ENCODE measurements at places on chromosomes 6 and 20.

DNA sequence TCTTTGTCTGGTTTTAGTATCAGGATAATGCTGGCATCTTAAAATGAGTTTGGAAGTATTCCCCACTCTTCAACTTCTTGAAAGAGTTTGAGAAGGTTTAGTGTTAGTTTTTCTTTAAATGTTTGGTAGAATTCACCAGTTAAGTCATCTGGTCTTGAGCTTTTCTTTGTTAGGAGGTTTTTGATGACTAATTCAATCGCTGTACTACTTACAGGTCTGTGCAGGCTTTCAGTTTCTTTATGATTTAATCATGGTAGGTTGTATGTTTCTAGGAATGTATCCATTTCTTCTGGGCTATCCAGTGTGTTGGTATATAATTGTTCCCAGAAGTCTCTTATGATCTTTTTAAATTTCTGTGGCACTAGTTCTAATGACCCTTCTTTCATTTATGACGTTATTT, 215.5 kb downstream of the LRFN2 start:
- no peak for DNase-seq

DNA sequence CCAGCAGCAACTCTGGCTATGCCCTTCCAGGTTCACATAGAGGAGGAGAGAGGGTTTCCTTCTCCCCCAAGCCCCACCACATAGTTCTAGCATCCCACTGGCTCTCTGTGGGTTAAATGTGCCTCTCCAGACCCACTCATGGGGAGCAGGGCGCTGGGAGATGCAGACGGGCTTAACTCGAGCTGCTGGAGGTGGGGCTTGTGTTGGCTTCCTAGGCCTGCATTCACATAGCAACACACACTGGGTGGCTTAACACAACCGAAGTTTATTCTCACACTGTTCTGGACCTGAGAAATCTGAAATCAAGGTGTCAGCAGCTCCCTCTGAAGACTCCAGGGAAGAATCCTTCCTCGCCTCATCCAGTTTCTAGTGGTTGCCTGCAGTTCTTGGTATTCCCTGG, 33.6 kb downstream of the SLC2A10 start:
- no peak for DNase-seq

- DNase-seq = no peak
These were observed 671 bp downstream of the TAPBP start for GRCh38 chr6:33313105-33313708.

DNA sequence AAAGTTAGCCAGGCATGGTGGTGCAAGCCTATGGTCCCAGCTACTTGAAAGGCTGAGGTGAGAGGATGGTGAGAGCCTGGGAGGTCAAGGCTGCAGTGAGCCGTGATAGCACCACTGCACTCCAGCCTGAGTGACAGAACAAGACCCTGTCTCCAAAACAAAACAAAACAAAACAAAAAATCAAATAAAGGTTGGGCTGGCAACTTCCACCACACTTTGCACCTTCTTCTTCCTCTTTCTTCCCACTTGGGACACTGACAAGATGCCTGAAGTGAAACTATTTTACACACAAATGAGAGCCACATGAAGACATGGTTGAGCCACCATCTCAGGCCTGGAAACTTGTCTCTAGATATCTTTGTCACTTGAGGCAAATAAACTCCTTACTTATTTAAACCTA, 53.8 kb upstream of the CCDC28A start:
- no peak for DNase-seq

DNA sequence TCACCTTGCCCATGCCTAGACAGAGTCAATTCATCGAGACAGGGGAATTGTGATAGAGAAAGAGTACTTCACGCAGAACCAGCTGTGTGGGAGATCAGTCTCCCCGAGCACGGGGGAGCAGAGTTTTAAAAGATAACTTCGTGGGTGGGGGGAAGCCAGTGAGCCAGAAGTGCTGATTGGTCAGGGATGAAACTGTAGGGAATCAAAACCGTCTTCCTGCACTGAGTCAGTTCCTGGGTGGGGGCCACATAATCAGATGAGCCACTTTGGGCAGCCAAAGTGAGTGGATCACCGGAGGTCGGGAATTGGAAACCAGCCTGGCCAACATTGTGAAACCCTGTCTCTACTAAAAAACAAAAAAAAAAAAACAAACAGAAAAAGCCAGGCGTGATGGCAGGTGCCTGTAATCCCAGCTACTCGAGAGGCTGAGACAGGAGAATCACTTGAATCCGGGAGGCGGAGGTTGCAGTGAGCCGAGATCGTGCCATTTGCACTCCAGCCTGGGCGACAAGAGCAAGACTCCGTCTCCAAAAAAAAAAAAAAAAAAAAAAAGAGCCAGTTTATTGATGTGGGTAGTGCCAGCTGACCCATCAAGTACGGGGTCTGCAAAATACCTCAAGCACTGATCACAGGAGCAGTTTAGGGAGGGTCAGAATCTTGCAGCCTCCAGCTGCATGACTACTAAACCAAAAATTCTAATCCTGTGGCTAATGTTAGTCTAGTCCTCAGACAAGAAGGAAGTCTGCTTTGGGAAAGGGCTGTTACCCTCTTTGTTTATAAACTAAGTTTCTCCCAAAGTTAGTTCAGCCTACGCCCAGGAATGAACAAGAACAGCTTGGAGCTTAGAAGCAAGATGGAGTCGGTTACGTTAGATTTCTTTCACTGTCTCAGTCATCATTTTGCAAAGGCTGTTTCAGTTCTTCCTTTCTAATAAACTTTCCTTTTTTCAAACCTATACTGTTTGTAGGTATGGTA, 3.9 kb upstream of the TRIM39 start:
- DNase-seq = no peak

DNA sequence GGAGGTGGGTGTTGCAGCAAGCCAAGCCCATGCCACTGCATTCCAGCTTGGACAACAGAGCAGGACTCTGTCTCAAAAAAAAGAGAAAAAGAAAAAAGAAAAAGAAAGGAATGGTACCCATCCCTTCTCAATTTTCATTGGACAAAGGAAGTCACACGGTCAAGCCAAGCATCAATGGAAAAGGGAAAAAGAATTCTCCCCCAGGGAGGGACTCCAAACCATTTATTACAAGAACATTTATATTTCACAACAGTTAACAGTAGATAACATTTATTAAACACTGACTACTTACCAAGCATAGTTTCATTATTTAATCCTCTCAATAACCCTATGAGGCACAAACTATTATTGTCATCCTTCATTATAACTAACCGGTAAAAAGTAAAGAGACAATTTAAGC, 6.6 kb upstream of the KIF13A start:
- DNase-seq = no peak
